ENCODE measurements at places on chromosomes 5 and 9. TPM values are rescaled to one million over a fixed set of nuclear protein-coding genes. Genes with fewer than 3 reads are reported as not detected.
A peak's percentile ranks its signal among the peaks of the same experiment; 100 is the strongest.

Gene KCTD16
- total RNA-seq: under 0.01 TPM

Gene NUDT2
- total RNA-seq: 22.0 TPM

Gene EDIL3
- total RNA-seq: 7.2 TPM

Gene ACER2
- 16.7 TPM for total RNA-seq

Gene KIF24
- 1.3 TPM for total RNA-seq

Gene PTGS1
- total RNA-seq: 8.0 TPM

Gene TMEM232
- total RNA-seq: 2.0 TPM

Gene CEL
- 0.98 TPM for total RNA-seq

Gene LRRTM2
- 1.0 TPM for total RNA-seq

DNA sequence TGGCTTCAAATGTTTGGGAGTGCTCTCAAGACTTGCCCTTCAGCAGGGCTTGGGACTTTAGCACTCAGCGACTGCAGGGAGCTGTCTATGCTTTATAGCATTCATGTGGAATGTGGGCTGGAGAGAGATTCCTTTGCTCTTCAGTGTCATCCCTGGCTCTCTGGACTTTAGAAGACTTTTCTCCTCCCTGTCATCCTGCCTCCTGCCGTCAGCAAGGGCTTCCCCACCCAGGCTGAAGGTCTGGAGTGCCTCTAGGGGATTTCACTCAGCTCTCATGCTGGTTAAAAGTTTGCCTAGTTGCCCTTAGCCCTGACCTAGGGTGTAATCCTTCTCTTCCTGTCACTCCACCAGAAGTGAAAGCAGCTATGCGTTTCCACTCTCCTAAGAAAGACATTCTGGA is 210.9 kb downstream of the FRMD3 start:
- no peaks in the 10 kb centered on the region for H3K36me3 ChIP-seq
- DNase-seq: no peak
- no peak overlapping the region for H3K4me3 ChIP-seq
- no peaks in the 10 kb centered on the region for H3K27me3 ChIP-seq

- no peaks in the 10 kb centered on the region for H3K36me3 ChIP-seq
- no peaks in the 10 kb centered on the region for H3K4me1 ChIP-seq
- no peak for DNase-seq
- no peaks in the 10 kb centered on the region for H3K27me3 ChIP-seq
Observed at GRCh38 chr9:95936579-95937075, 61.1 kb downstream of the ERCC6L2 start.

- H3K27me3 ChIP-seq: peaks cover 54% of the 10 kb centered on the region
- H3K4me3 ChIP-seq: no peak overlapping the region
- no peaks in the 10 kb centered on the region for H3K36me3 ChIP-seq
- no peaks in the 10 kb centered on the region for H3K4me1 ChIP-seq
Observed at GRCh38 chr9:130539420-130540223, 39.8 kb upstream of the FUBP3 start.

DNA sequence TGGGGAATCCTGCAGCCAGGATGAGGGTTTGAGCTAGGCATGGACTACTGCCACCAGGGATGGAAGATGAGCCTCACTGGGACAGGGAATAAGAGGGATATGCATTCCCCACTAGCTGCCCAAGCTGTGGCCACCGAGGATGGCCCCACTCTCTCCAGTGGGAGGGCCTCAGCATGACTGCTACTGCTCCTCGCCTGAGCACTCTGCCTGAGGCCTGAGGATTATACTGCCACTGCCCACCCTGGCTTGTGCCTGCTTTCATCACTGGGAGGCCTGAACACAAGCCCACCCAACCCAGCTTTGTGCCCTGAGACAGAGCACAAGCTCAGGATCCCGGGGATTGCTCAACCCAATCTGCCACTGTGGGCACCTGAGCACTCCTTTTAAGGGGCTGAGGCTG is 425.6 kb downstream of the RASEF start:
- H3K36me3 ChIP-seq: no peaks in the 10 kb centered on the region
- no peaks in the 10 kb centered on the region for H3K27me3 ChIP-seq
- H3K4me3 ChIP-seq: no peak overlapping the region
- H3K27ac ChIP-seq: no peak overlapping the region

- H3K27ac ChIP-seq: no peak overlapping the region
- H3K36me3 ChIP-seq: no peaks in the 10 kb centered on the region
- H3K4me3 ChIP-seq: no peak overlapping the region
- no peak for DNase-seq
- no peaks in the 10 kb centered on the region for H3K27me3 ChIP-seq
Observed at GRCh38 chr5:160432787-160433186, 11.1 kb downstream of the PTTG1 start.

DNA sequence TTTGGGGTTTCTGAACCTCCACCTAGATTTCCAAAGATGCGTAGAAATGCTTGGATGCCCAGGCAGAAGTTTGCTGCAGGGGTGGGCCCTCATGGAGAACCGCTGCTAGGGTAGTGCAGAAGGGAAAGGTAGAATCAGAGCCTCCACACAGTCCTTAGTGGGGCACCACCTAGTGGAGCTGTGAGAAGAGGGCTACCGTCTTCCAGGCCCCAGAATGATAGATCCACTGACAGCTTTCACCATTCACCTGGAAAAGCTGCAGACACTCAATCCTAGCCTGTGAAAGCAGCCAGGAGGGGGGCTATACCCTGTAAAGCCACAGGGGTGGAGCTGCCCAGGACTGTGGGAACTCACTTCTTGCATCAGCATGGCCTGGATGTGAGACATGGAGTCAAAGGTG is 13.3 kb upstream of the HSDL2 start:
- no peak overlapping the region for H3K4me3 ChIP-seq
- H3K36me3 ChIP-seq: no peaks in the 10 kb centered on the region
- no peaks in the 10 kb centered on the region for H3K27me3 ChIP-seq
- no peak for DNase-seq
- no peaks in the 10 kb centered on the region for H3K4me1 ChIP-seq

- DNase-seq: no peak
- no peaks in the 10 kb centered on the region for H3K36me3 ChIP-seq
- no peak overlapping the region for H3K27ac ChIP-seq
- no peaks in the 10 kb centered on the region for H3K27me3 ChIP-seq
- no peak overlapping the region for H3K4me3 ChIP-seq
- no peaks in the 10 kb centered on the region for H3K4me1 ChIP-seq
Observed at GRCh38 chr9:83287021-83287420, 224.1 kb upstream of the RASEF start.

- H3K27ac ChIP-seq: peak overlapping the region; percentile 93
- no peaks in the 10 kb centered on the region for H3K4me1 ChIP-seq
- peak overlapping the region; percentile 75 for H3K4me3 ChIP-seq
- no peaks in the 10 kb centered on the region for H3K36me3 ChIP-seq
- no peak for DNase-seq
- no peaks in the 10 kb centered on the region for H3K27me3 ChIP-seq
Observed at GRCh38 chr9:78236551-78236910, 656 bp downstream of the CEP78 start.

DNA sequence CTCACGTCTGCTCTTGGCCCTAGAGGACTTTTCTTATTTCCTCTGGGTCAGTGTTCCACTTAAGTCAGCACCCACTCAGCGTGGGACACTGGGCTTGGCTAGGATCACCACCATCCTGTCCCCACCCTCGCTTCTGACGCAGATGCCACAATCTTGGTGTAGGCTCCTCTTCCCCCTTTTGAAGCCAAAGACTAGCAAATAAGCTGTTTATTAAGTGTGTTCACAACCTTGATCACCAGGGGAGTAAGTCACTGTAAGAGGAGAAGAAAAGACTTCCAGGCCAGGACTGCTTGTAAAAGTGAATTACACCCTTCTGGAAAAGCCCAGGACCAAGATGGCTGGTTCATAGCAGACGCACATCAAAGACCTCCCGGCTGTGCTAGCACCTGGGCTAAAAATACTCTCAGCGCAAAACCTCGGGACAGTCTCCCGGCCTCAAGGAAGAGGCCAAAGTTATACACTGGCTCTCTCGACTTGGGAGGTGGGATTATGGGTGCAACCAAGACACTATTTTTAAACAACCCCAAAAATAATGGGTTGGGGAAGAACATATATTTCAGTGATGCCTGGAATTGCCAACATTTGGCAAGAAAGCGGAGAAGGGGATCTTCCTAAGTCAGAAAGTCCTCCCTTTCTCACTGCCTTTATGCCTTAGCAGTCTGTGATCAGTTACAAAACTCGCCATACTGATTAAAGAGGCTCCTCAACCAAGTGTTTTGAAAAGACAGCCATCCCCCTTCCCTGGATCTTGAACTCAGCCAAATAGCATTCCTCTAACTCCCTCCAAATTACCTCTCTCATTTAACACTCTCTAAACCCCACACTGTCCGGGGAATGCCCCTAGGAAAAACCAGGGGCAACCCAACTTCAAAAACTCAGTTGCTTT is 69.4 kb downstream of the RAPGEF1 start:
- H3K4me3 ChIP-seq: no peak overlapping the region
- DNase-seq: no peak
- H3K27ac ChIP-seq: peak overlapping the region; percentile 11
- peaks cover 9% of the 10 kb centered on the region for H3K4me1 ChIP-seq
- H3K27me3 ChIP-seq: no peaks in the 10 kb centered on the region

GRCh38 chr9:114159691-114160090 is 4.4 kb downstream of the COL27A1 start:
- no peak overlapping the region for H3K4me3 ChIP-seq
- no peaks in the 10 kb centered on the region for H3K36me3 ChIP-seq
- H3K27me3 ChIP-seq: no peaks in the 10 kb centered on the region
- H3K4me1 ChIP-seq: peaks cover 4% of the 10 kb centered on the region
- no peak for DNase-seq

DNA sequence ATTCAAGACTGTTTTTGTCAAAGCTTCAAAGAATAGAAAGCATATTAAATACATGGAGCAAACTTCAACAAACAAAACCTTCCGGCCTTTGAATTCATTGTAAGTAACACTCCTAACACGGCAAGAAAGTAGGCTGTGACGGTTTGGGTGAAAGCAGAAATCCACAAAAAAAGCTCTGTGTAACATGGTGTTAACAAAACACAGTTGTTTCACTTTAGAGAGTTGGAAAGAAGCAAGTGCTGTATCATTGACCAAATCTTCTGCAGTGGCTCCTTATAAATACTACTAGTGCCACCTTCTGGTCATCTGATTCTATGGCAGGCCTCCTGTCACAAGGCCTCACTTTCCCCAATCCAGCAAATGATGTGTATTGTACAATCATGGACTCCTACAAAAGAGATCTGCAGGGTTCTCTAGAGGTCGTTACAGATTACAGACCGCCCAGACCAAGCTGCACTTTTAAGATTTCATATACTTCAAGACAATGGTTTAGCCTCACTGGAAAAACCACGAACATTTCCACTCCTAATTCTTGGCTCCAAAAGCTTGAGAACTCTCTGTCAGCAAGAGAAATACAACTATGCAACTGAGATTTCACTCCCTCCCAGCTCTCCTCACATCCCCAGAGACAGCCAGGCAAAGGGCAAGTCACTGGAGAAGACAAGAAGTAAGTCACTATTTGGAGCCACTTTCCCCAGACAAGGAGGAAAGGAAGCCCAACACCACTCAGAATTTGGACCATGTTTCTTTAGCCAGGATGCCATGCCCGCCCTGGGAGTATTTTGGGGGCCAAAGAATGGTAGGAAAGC is 196.2 kb downstream of the DTWD2 start:
- H3K36me3 ChIP-seq: no peaks in the 10 kb centered on the region
- DNase-seq: no peak
- no peak overlapping the region for H3K27ac ChIP-seq
- no peaks in the 10 kb centered on the region for H3K27me3 ChIP-seq
- H3K4me1 ChIP-seq: no peaks in the 10 kb centered on the region
- peak overlapping the region; percentile 51 for H3K4me3 ChIP-seq

GRCh38 chr5:69084195-69084594 is 9.6 kb upstream of the SLC30A5 start:
- no peaks in the 10 kb centered on the region for H3K27me3 ChIP-seq
- H3K27ac ChIP-seq: no peak overlapping the region
- H3K4me1 ChIP-seq: no peaks in the 10 kb centered on the region
- H3K4me3 ChIP-seq: no peak overlapping the region
- no peak for DNase-seq

GRCh38 chr5:17235731-17236330 is 18.4 kb downstream of the BASP1 start:
- H3K4me3 ChIP-seq: no peak overlapping the region
- H3K27ac ChIP-seq: no peak overlapping the region
- no peaks in the 10 kb centered on the region for H3K4me1 ChIP-seq
- no peak for DNase-seq
- no peaks in the 10 kb centered on the region for H3K36me3 ChIP-seq
- H3K27me3 ChIP-seq: no peaks in the 10 kb centered on the region

- no peak overlapping the region for H3K4me3 ChIP-seq
- H3K27ac ChIP-seq: no peak overlapping the region
- no peaks in the 10 kb centered on the region for H3K27me3 ChIP-seq
- H3K4me1 ChIP-seq: no peaks in the 10 kb centered on the region
Observed at GRCh38 chr5:9782826-9783560, 152.8 kb upstream of the TAS2R1 start.

DNA sequence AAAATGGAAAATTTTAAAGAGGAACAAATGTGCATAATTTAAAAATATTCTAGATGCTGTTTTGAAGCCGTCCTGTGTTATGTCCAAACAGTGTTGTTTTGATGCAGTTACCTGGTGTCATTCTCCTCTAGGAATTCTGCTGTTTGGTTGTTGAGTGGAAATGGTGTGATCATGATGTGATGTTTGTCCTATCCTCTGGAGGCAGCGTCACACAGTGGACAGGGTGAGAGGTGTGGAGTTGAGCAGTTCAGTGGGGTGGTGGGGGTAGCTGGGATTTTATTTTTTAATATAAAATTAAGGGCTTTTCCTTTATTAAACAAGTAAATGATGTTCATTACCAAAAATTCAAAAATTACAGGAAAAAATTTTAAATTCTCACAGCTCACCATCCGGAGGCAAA is 31.2 kb downstream of the PRDM6 start:
- DNase-seq: no peak
- H3K36me3 ChIP-seq: no peaks in the 10 kb centered on the region
- H3K27me3 ChIP-seq: no peaks in the 10 kb centered on the region
- no peaks in the 10 kb centered on the region for H3K4me1 ChIP-seq
- H3K4me3 ChIP-seq: no peak overlapping the region

- no peak overlapping the region for H3K27ac ChIP-seq
- H3K36me3 ChIP-seq: no peaks in the 10 kb centered on the region
- no peaks in the 10 kb centered on the region for H3K27me3 ChIP-seq
- no peaks in the 10 kb centered on the region for H3K4me1 ChIP-seq
- no peak for DNase-seq
Observed at GRCh38 chr5:143268388-143268787, 135.1 kb downstream of the NR3C1 start.

DNA sequence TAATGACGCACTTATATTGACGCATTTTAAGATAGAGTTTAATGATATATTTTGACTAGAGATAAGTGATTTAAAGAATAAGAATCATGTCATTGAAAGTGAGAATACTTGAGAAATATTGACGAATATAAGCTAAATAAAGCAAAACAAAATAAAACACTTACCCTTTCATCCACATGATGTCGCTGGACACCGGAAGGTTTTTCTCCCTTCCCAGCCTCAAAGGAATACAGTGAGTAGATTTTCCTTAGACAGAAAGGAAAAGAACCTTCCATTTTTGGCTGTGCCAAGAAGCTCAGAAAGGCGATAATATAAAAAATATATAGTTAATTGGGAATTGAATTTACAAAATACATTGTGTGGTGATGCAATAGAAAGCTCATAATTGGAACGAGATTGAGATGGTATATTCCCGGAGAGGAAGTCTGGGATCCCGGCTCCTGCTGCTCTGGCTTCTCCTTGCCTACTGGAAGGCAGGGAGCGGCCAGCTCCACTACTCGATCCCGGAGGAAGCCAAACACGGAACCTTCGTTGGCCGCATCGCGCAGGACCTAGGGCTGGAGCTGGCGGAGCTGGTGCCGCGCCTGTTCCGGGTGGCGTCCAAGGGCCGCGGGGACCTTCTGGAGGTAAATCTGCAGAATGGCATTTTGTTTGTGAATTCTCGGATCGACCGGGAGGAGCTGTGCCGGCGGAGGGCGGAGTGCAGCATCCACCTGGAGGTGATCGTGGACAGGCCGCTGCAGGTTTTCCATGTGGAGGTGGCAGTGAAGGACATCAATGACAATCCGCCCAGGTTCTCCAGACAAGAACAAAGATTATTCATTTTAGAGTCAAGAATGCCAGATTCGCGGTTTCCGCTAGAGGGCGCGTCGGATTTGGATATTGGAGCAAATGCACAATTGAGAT is at the start of gene PCDHA5:
TSS of gene PCDHA5 (plus strand) at position 239 of the 906 bp plus-strand sequence.
- no peaks in the 10 kb centered on the region for H3K27me3 ChIP-seq
- H3K4me1 ChIP-seq: no peaks in the 10 kb centered on the region

Data from breast epithelium (tissue), 4 donors.